ENCODE measurements at places on chromosomes 16 and 17. TPM values are rescaled to one million over a fixed set of nuclear protein-coding genes. Genes with fewer than 3 reads are reported as not detected.
A peak's percentile ranks its signal among the peaks of the same experiment; 100 is the strongest.

SYCE1L gene
- 6.0 TPM for total RNA-seq

DNA sequence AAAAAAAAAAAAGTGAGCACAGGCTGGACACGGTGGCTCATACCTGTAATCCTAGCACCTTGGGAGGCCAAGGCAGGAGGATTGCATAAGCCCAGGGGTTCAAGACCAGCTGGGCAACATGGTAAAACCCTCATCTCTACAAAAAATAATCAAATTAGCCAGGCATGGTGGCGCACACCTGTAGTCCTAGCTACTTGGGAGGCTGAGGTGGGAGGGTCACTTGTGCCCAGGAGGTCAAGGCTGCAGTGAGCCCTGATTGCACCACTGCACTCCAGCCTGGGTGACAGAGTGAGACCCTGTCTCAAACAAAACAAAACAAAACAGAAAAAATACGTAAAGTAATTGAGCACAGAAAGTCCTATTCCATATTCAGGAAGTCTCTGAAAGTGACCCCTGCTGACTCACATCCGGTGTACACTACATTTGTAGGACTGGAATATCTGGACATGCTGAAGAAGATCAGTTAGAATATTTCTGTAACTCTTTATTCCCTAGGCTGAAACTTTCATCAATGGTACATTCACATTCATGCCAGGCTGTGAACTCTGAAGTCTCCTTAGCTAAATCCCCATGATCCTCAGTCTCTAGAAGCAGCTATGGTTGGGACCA lies 66.0 kb upstream of the HAS3 start:
- peak; percentile 33 for ATAC-seq

DNA sequence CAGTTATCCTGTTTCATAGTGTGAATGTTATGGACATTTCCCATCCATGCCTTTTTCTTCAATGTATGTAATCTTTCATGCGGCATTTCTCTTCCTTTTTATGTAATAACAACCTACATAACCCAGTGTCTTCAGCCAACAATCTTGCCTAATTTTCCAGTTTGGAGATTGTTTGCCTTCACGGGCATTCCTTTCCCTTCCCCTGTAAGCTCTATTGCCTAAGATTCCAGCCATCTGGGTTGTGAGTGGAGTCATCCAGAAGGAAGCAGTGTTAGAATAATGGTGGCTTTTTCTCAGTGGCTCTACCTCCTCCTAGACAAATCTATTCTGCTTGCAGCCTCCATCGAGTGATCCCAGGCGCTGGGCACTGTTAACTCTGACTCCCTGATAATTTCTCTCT lies 22.3 kb downstream of the SYCE1L start:
- ATAC-seq: no peak

DNA sequence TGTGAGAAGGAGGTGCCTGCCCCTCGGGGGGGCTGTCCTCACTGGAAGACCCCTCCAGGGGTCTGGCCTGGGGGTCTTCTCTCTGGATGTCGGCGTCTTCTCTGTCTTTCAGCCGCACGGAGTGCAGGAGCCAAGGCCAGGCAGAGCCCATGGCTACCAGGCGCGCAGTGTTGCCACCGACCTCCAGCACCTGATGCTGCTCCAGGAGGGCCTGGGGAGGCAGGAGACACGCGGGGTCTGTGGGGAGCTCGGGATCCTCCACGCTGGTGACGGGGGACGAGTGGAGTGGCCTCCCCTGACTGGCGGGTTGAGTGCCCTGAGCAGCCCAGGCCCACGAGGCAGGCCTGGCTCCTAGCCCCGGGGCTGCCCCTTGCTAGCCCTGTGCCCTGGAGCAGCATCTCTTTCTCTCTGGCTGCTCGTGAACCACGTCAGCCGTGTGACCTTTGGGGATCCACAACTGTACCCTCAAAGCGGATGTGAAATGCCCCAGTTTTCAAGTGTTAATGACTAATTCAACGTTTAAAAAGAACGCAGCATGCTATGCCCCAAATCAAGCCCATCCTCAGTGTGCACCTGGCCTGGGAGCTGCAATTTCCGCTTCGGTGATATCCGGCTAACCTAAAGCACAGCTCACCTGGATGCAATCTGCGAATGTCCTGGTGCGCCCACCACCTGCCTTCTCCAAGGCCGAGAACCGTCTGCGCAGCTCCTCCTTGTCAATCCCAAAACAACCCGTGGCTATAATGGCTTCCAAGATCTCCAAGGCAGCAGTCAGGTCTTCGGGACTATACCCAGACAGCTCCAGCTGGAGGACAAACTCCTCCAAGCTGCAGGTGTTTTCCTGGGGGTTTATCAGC lies 62.9 kb downstream of the IL21R start:
- no peak for ATAC-seq

DNA sequence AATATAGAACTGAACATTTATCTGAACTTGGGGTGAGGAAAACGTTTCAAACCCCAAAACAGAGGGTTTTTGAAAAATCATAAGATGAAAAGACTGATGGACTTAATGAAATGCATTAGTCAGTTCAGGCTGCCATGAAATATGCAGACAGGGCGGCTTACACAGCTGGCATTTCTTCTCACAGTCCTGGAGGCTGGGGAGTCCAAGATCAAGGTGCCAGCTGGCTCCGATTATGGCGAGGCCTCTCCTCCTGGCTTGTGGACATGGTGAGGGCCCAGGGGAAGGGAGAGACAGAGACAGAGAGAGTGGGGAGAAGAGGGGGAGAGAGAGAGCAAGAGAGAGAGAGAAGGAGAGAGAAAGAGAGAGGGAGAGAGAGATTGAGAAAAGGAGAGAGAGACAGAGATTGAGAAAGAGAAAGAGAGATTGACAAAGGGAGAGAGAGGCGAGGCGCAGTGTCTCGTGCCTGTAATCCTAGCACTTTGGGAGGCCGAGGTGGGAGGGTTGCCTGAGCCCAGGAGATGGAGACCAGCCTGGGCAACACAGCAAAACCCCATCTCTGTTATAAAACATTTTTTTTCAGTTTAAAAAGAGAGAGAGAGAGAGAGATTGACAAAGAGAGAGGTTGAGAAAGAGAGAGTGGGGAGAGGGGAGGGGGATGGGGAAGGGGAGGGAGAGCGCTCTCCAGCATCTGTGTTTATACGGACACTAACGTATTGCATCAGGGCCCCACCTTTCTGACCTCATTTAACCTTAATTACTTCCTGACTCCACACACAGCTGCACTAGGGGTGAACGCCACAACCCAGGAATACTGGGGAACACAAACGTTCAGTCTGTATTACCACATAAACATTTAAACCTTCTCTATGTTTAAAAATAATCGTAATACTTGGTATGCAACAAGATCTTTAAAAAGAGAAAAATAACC lies 24.6 kb upstream of the RPH3AL start:
- no peak for ATAC-seq
